ENCODE measurements at places on chromosomes 11 and 22.

- DNase-seq = no peak
Observed at GRCh38 chr11:108616549-108616948, 23.0 kb upstream of the EXPH5 start.

DNA sequence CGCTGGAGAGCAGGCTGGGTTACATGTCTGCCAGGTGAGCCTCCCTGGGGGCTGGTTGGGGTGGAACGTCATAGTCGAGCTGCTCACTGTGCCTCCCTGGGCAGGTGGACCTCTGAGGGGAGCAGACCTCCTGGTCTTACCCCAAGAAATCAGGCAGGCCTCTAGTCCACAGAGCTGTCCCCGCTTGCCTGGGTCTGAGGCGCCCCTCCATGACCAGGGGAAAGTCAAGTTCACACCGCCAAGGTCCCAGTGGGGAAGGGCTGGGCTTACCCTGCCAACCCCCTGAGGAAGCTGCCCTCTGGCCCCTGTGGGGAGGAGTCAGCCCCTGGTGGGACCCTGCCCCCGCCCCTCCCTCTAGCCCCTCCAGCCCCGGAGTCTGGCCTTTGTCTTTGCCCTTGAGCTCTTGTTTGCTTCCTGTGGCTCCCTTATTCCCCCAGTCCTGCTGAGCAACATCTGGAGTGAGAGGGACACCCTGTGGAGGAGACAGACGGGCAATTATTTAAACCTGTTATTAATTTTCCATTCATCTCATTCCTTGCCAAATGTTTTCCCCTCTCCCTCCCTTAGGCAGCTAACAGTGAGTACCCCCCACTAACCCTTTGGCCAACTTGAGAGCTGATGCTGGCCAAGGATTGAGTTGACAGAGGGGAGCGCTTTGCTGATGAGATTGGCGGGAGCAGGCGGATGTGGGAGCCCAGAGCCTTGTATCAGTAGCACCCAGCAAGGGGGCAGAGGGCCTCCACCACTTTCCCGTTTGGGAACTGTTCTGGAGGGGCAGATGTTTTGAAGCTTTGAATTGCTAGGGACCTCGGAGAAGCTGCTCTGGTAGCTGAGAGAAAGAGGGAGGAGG is 83.4 kb downstream of the CEP164 start:
- no peak for DNase-seq

- no peak for DNase-seq
Observed at GRCh38 chr22:49632199-49633009, 195.3 kb downstream of the BRD1 start.

DNA sequence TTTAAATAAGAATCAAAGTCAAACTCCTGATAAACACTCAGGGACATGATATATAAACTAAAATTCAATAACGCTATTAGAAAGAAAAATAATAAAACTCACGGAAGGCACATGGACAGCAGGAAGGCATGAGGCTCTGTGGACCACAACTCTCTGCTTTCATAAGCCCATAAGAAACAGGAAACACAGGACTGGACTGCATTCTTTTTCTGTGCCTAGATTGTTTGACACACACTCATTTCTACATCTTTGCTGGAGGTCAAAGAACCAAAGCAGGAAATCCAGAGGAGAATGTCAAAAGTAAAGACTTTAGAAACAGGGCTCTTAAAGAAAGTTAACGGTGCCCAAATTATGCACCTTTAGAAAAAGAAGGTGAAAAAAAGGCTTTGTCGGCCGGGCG is 71.3 kb downstream of the RAB30 start:
- DNase-seq = no peak

- DNase-seq = no peak
Observed at GRCh38 chr11:130945896-130946295, 29.6 kb upstream of the SNX19 start.

DNA sequence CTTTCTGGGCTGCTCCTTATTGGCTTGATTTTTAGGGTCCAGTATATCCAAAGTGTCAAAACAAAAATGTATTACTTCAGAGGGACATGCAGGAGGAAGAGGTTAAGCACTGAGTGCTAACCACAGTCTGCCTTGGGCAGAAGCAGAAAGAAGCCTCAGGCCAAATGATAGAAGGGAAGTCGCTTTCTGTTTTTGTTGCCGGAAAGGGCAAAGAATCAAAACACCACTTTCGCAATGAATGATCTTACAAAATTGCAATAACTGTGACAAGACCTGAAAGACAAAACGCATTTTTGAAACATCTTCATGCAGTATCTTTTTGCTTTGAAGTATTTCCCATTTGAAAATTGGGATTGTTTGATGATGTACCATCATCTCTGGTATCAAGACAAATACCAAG is 70.1 kb upstream of the PICALM start:
- no peak for DNase-seq

GRCh38 chr11:90257158-90257525 is 34.3 kb upstream of the CHORDC1 start:
- no peak for DNase-seq

- DNase-seq = no peak
Observed at GRCh38 chr22:32879550-32879949, 78.0 kb downstream of the TIMP3 start.

- no peak for DNase-seq
Observed at GRCh38 chr22:24146194-24146616, 35.1 kb upstream of the SUSD2 start.

- DNase-seq = no peak
Observed at GRCh38 chr11:130209128-130209932, 49.7 kb downstream of the ST14 start.

DNA sequence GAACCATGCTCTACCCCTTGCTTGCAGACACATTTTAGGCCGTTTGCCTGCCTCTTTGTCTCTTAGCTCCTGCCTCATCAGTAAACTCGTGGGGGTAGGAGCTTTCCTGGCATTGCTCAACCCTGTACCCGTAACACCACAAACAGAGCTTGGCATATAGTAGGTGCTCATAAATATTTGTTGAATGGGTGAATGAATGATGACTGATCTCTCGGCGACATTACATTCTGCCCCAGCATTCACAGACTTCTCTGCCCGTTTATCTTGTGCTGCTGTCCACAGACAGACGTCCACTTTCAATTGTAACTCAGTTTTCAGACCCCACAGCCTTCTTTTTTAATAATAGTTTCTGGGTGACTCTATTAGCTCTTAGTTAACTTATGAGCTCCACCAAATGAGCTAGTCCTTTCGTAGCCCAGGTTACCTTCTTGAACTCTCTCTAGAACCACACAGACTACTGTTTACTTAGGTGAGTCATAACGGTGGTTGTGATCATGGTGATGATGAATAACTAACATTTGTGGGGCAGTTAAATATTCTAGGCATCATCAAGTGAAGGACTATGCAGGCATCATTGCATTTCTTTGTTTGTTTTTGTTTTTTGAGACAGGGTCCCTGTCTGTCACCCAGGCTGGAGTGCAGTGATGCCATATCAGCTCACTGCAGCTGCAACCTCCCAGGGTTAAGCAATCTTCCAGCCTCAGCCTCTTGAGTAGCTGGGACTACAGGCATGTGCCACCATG is 188.4 kb downstream of the ADAMTS15 start:
- DNase-seq = no peak

GRCh38 chr11:108628326-108628725 is 34.8 kb upstream of the EXPH5 start:
- no peak for DNase-seq

- DNase-seq = no peak
Observed at GRCh38 chr11:113332638-113333329, 18.4 kb downstream of the TTC12 start.

GRCh38 chr11:117110294-117110950 is 12.2 kb upstream of the SIK3 start:
- no peak for DNase-seq

GRCh38 chr11:69771466-69771865 is 3.7 kb downstream of the FGF4 start:
- no peak for DNase-seq

GRCh38 chr22:19962909-19963806 is 21.5 kb upstream of the TXNRD2 start:
- DNase-seq = no peak

GRCh38 chr11:59283311-59283710 is 70.6 kb upstream of the MPEG1 start:
- no peak for DNase-seq

- DNase-seq = no peak
Observed at GRCh38 chr11:68878022-68878421, 25.6 kb downstream of the MRPL21 start.

GRCh38 chr11:20112291-20113148 is 47.8 kb downstream of the DBX1 start:
- DNase-seq = no peak

- no peak for DNase-seq
Observed at GRCh38 chr22:26711205-26711963, 54.0 kb downstream of the MIAT start.

- DNase-seq = no peak
Observed at GRCh38 chr11:47616726-47617416, 22.7 kb upstream of the C1QTNF4 start.
